ENCODE measurements at places on chromosomes 3 and 15.

GRCh38 chr15:98853617-98854420 is 153.8 kb downstream of the PGPEP1L start:
- DNase-seq, result no peak

DNA sequence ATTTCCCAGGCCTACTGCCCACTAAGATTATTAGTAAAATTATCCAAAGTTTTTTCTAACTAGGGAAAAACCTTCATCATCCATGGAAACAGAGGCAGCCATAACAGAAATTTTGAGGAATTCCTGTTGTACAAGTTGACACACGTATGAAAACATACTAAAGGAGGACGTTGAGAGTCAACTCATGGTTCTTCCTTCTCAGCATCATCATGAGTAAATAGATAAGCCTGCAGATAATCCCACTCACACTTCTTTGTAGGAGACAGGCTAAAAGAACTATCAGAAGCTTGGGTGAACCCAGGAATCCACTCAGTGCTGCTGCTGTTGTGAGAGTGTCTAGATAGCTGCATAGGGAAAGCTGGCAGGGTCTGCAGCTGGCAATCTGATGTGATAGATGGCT is 694.8 kb upstream of the NR2F2 start:
- DNase-seq, result no peak

DNA sequence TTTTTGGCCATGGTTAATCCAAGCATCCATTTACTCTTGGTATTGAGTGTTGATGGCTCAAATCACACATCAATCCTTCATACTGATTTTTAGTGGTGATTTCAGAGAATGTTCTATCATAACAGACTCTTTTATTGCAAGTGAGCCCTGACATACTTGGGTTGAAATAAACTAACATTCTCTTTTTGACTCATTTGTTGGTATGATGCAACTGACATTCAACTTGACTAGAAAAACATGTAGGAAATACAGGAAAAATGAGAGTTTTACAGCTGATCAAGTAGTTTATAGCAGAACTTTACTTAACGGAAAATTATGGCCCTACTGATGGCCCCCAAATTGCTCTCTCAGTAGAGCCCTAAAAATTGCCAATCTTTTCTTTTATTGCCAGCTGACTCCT is 173.9 kb upstream of the CD96 start:
- DNase-seq, result no peak

GRCh38 chr3:119596398-119596797 is 1.3 kb upstream of the PLA1A start:
- DNase-seq, result no peak

DNA sequence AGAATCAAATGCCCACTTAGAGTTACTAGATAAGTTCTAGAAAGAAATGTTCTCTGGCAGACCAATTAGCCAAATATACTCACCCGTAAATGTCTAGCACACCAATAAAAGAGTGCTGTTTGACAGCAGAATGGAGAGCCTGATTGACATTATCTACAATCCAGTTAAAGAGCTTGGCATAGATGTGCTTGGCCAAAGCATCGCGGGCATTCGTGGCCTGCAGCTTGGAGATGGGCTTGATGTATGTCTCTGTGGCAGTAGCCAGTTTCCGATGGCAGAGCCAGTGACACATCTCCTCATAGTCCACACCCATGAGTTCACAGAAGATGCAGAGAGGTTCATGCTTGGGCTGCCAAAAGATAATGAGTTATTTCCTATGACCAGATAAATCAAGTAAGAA is 101.5 kb upstream of the MYO5C start:
- no peak for DNase-seq

- no peak for DNase-seq
These were observed 64.4 kb upstream of the SNRPA1 start for GRCh38 chr15:101359365-101359947.

- no peak for DNase-seq
These were observed 65.1 kb downstream of the B3GNT5 start for GRCh38 chr3:183317886-183318865.

DNA sequence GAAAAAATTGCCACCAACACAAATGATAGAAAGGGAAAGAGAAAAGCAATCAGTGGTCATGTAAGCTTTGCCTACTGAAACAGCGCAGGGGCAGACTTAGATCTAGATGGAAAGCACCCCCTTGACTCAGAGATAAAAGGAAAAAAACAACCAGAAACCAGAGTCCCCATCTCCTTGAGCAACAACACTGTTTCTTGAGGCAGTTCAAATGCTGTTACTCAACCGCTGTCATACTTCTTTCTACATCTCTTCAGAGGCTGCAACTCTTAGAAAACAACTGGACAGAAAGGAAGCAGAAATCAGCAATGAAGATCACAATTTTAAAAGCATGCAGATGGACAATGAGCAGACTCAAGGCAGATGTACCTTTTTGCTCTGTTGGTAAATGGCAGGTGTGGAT is 36.5 kb downstream of the FSIP1 start:
- no peak for DNase-seq

DNA sequence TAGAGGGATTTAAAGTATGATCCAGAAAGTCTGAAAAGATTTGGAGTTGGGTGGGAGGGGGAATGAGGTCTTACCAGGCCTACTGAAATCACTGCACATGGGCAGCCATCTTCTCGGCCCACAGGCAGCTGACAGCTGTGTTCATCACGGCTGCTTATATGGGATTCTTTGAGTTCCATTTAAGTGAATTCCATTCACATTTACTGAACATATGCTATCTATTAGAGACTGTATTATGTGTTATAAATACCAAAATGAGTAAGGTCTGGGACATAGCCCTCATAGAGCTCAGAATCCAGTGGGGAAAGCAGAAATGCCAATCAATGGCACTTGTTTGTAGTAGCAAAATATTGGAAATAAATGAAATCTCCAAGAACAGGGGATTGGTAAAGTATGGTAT is 91.1 kb downstream of the TRIM42 start:
- DNase-seq, result no peak

DNA sequence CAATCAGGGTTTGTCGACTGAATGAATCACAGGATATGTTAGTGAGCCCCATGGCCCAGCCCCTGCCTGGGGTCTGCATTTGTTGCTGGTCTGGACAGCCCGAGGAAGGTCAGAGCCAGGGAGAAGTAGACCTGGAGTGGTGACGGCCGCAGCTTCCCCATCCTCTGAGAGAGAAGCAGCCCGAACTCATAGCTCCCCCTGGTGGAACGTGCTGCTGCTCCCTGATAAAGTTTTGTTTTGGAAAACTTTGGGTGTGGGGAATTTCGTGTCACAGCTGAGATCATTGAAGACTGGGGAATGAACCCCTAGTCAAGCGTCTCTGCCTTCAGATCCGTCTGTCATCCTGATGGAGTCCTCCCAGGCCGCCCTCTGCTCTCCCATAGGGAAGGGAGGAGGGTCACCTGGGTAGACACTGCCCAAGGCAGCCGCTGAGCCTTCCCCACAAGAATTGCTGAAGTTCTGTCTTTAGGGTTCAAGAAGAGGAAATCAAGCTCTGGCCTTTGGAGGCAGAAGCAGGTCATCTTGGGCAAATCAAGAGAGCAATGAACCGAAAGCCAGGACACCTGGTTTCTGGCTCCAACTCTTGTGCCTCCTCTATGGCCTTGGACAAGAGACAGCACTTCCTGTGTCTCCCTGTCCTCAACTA is 60.5 kb downstream of the GLDN start:
- DNase-seq, result no peak

- no peak for DNase-seq
These were observed 17.5 kb downstream of the CIDEC start for GRCh38 chr3:9862391-9863057.

- DNase-seq, result no peak
These were observed 358.2 kb upstream of the FRG2C start for GRCh38 chr3:75305901-75306300.

GRCh38 chr3:172513488-172513887 is 9.7 kb downstream of the TNFSF10 start:
- DNase-seq, result no peak

DNA sequence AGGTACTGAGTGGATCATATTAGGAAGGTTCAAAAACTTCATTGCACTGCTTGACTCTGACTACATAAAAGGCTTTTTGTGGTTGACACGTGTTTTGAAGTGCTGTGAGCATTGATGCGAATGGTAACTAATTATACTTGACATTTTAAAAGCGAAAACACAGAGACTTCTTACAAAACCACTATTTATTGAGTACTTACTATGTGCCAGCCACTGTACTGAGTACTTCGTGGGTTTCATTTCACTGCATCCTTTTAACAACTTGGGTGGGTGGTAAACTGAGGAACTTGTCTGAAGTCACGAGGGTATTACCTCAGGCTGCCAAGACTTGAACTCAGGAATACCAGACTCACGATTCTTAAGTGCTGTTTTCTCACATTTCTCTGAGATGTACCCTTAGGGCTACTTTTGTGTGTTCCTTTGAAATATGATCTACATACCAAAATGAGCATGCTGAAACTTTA is 45.3 kb upstream of the PPP4R2 start:
- DNase-seq, result peak; percentile 44

DNA sequence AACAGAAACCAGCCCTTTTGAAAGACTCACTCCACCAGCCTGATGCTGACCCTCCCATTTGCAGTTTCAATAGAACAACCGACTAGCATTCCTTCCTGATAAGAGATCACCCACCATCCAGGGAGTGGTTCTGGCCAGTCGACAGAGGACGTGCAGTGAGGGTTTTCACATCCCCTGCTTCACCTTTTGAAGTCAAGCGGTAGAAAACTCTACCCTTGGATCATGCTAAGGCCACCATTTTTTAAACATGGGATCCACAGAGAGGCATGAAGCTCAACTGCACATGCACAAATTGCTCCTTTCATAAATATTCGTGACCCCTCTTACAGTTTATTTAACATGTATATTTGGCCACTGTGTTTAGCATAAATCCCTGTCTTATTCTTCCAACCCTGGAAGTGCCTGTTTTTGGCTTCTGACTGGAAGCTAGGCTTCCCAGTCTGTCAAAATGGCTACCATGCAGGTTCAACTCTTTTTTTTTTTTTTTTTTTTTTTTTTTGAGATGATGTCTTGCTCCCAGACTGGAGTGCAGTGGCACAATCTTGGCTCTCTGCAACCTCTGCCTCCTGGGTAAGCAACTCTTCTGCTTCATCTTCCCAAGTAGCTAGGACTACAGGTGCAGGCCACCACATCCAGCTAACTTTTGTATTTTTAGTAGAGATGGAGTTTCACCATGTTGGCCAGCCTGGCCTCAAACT is 1.0 kb upstream of the THUMPD3 start:
- no peak for DNase-seq

GRCh38 chr3:72550582-72551262 is 297.5 kb downstream of the SHQ1 start:
- no peak for DNase-seq

DNA sequence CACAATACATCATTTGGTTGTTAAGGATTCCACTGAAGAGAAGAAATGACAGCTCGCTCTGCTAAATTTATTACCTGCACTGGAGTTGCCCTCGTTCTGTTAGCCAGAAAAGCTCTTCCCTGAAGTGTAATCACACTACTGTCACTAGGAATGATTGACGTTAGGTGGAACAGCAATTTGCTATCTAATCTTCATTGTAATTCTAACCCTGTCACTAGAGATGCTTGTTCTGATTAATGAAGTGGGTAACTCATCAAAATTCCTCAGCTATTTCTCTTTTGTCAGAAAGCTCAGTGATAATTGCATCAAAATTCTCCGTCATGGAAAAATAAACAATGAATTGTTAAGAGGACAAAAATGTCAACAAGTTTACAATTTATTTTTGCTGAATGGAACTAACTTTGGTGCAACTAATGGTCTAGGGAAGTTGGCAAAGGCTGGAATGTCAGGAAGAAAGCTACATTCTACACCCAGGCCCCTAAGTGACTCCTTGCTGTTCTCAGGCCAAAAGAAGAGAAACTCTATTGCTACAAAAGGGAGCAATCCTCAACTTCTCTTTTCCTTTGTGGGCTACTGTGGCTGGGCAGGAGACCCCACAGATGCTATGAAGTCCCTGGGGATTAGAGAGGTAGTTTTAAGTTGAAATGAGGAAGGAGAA is 34.1 kb downstream of the CCDC191 start:
- DNase-seq, result no peak

DNA sequence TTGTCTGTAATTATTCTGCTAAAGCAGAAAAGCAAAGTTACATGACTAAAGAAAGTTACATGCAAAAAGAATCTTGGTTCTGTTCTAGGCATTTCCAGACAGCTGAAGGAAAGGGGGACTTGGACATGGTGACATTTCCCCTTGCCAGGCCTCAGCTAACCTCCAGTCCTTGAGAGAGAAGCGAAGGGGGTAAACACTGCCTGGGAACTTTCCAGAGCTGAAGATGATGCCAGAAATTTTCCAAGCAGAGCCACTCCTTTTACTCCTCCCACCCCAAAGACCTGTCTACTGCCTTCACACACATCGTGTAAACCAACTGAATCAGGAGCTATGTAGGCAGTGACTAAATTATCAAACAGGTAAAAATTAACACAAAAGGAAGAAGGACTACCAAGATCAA is 5.4 kb downstream of the MEX3B start:
- DNase-seq, result no peak

- DNase-seq, result peak; percentile 59
These were observed 20.5 kb downstream of the RBPMS2 start for GRCh38 chr15:64754663-64755426.

- DNase-seq, result no peak
These were observed 169.0 kb downstream of the ABHD5 start for GRCh38 chr3:43859766-43860165.

- no peak for DNase-seq
These were observed 123.0 kb downstream of the SUCLG2 start for GRCh38 chr3:67531181-67532101.

GRCh38 chr3:183577346-183577745 is 21.8 kb upstream of the KLHL6 start:
- no peak for DNase-seq
